H9 (cell line): ENCODE measurements at places on chromosomes 3 and 15.
A peak's percentile ranks its signal among the peaks of the same experiment; 100 is the strongest.

GRCh38 chr15:29270169-29270955 is 740 bp upstream of the NSMCE3 start:
- DNase-seq = no peak

DNA sequence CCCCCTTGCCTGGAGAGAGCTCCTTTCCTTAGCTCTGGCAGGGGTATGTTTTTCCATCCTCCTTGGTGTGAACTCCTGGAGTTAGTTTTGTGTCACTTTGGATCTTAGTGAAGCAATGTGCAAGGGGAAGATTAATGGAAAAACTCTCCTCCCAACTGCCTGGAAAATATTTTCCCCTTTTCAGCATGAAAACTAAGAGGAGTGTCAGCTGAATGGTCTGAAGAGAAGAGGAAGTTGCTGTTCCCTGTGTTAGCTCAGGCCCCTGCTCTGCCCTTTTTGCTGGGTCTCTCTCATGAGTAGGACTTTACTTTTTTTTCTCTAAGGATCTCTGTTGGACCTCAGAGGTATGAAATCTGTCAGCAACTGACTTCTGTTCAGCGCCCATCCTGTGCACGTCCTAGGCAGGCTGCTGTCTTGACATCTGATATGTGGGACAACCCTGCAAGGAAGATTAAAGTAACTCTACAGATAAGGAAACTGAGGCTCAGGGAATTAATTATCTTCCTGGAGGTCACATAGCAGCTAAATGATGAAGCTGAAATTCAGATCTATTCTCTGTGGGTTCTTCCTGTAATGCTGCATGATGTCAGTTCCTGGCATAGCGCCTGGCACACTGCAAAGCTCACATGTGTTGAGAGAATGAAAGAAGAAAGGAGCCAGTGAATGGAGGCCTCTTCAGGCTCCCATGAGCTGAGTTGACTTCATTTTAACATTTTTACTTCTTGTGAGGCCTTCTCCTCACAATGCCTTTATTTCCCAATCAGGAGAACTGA is 109.7 kb upstream of the GALNT15 start:
- DNase-seq = no peak

- no peak for DNase-seq
Measured at GRCh38 chr3:96190024-96190616, 624.3 kb upstream of the EPHA6 start.

DNA sequence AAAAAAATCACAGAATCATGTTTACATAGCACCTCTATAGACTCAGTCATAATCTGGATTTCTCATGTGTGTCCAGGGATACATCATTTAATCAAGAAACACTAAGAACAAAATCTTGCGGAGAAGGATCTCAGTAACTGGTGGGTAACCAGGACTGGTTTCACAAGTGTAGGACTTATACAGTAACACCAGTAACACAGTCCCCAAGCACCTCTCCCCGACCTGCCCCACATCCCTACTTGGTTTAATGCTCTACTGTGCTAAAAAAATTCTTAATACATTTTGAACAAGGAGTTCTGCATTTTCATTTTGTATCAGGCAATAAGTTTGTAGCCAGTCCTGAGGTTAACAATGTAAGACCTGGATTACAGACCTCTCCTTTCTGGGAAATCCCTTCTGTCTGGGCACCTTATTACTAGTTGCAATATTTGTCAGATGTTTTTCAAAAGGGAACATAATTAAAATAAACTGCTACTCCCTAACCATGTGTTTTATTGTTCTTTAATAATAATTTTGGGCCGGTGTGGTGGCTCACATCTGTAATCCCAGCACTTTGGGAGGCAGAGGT is 57.6 kb upstream of the BBX start:
- no peak for DNase-seq

DNA sequence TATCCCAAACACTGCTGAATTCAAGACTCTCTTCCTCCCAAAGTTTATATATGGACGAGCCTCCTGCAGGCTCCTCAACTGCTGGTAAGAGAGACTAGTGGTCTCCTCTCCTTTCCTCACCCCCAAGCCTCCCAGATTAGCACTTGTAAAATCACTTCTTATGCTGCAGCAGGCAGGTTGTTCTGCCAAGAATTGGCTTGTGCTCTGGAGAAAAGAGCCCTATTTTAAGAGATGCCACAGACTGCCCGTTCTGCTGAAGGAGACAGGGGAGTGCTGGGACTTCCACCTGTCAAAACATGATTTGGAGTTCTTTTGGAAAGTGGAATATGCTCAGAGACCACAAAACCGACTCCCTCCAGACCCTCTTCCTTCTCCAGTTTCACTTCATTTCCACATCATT is 230.9 kb upstream of the EIF1B start:
- DNase-seq = no peak

DNA sequence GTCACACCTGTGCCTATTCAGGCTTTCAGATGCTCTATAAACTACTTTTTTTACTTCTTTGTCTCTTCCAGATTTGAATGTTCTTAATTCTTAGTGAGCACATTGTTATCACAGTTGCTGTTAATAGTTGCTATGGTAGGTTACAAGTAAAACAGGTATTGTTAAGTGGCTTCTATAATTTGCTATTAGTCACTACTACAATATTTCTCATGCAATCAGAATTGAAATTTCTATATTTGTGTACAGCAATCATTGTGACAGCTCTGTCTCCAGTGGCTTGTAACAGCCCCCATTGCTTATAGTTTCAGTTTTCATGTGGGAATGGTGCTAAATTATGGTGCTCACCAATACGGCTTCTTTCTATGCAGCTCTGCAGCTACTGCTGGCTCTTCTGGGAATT is 318.4 kb upstream of the GOLIM4 start:
- DNase-seq = no peak

- DNase-seq = no peak
Measured at GRCh38 chr3:18114894-18115293, 310.2 kb downstream of the SATB1 start.

GRCh38 chr3:45760878-45761711 is 35.2 kb downstream of the SLC6A20 start:
- DNase-seq = peak; percentile 88

DNA sequence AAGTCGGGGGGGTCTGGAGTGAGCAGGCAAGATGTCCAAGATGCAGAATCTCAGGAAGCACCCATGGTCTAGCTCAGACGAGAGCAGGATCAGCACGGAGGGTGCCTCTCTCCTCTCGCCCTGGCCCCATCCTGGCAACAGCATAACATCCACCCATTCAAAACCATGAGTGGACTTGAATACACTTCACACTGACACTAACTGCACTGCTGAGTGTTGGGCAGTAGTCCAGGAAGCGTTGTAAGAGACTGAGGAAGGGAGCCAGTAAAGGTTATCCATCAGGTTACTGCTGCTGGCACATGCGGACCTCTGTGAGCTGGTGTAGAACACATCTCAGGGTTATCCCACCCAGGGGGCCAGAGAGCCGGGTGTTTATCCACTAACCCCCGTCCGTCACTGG is 131.0 kb upstream of the TOPAZ1 start:
- peak; percentile 8 for DNase-seq

GRCh38 chr3:103025880-103026279 is 591.1 kb downstream of the ZPLD1 start:
- no peak for DNase-seq

DNA sequence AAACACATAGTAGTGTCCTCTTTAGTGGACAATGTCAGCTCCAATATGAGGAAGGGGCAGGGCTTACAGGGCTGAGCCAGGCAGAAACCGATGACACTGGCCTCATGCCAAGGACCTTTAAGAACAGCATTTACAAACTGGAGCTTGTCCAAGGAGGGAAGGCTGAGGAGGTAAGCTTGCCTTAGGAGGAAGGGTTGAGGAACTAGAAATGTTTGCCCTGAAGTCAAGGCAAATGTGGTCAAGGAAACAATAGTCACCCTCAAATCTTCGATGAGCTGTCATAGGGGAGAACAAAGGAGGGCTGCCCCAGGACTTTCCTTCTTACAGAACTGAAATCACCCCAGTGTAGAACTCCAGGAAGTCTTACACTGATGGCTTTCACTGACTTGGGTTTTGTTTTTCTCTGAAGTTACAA is 136.4 kb downstream of the LIPC start:
- no peak for DNase-seq

- DNase-seq = peak; percentile 20
Measured at GRCh38 chr15:77866186-77866585, 211.3 kb downstream of the TBC1D2B start.

GRCh38 chr15:23787346-23788105 is 100.4 kb upstream of the NDN start:
- no peak for DNase-seq

DNA sequence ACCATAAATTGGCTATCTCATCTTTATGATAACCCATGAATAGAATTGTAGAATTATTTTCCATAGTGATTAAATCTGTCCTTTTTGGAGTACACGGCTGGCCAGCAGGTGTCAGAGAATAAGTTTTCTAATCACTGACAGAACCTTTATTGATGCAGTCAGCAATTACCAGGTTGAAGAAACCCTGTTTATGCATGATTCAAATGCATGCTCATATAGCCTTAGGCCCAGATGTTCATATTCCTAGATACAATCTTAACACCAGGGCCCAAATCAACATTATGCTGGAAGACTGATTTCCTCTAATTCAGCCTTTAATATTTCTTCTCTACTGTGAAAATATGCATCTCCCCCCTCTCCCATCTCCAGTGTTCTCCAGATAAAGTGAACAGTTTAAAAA is 243.5 kb upstream of the DCBLD2 start:
- no peak for DNase-seq

- no peak for DNase-seq
Measured at GRCh38 chr3:139258276-139258675, 85.5 kb upstream of the MRPS22 start.

GRCh38 chr3:124763644-124764358 is 33.5 kb downstream of the UMPS start:
- no peak for DNase-seq

DNA sequence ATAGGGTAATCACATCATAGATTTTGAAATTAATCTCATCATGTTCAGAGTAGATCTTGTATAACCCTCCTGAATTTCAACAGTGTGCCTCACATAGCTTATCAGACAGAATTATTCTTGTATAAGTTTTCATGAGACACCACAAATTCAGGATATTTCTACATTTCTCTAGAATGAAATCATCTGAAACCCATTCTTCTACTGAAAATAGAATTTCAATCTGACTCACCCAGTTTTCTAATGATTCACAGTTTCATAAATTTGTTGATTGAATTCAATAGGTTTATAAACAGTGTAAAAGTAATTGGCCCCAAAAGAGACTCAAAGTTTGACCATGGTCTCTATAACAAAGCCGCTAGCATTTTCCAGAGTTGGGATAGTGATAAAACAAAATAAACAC is 1082.6 kb upstream of the EPHA6 start:
- no peak for DNase-seq

DNA sequence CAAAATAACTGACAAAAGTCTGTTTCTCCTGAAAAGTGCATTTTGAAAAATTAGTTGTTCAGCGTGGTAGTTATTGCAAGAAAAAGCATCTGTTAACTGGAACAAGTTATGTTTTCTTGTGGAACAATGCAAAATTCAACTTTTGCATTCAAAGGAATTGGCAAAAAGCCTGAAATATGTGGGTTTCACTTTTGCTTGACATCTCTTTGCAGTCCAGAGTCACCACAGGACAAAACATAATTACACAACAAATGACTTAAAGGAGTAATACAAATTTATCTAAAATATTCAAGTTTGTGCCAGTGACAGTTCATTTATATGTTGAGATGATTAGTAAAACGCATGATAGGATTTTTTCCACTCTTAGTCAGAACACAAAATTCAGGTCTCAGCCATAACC is 96.3 kb upstream of the P2RY1 start:
- no peak for DNase-seq

DNA sequence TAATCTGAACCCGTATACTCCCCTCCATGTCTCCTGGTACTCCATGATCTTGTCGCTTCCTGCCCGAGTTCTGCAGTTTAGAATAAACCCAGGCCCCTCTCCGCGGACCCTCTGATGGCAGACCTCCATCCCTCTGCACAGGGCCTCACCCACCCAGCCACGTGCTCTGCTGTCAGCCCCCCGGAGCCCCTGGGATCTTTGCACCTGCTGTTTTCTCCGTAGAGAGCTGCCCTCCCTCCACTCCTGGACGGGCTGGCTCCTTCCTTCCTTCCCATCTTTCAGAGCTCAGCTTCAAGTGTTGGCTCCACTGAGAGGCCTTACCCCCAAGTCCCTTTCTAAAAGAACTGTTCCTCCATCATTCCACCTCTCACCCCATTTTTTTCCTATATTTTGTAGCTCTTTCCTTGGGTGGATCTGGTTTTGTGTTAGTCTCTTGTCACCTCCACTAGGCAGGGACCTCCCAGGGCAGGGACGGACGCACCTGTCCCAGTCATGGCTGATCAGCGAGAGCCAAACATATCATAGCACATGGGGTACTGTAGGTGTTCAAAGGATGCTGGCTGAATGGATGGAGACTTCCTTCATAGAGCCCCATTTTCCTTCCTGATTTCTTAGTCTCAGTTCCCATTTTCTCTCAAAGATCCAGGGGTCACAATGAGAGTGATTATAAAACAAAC is 106.6 kb downstream of the VGLL4 start:
- no peak for DNase-seq

DNA sequence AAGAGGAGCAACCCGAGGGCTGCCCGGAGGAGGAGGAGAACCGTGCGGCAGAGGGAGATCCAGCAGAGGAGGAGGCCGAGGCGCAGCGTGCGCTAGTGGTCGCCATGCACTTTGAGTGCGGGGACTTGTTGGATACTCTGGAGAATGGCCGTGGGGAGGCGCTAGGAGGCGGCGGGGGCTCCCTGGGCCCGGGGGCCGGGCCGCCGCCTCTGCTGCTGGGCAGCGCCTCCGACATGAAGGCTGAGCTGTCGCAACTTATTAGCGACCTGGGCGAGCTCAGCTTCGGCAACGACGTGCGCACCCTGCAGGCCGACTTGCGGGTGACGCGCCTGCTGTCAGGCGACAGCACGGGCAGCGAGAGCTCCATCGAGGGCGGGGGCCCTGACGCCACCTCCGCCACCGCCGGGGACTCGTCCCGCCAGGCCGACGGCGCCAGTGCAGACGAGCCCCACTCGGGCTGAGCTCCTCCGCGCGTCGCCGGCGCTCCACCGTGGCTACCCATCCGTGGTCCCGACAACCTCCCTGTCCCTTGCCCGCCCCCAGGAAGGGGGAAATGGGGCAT is 2.0 kb downstream of the FAM43A start:
- DNase-seq = peak; percentile 94

GRCh38 chr3:10628891-10629670 is 123.7 kb upstream of the ATP2B2 start:
- DNase-seq = no peak
